ENCODE measurements at places on chromosomes 3 and 15.

DNA sequence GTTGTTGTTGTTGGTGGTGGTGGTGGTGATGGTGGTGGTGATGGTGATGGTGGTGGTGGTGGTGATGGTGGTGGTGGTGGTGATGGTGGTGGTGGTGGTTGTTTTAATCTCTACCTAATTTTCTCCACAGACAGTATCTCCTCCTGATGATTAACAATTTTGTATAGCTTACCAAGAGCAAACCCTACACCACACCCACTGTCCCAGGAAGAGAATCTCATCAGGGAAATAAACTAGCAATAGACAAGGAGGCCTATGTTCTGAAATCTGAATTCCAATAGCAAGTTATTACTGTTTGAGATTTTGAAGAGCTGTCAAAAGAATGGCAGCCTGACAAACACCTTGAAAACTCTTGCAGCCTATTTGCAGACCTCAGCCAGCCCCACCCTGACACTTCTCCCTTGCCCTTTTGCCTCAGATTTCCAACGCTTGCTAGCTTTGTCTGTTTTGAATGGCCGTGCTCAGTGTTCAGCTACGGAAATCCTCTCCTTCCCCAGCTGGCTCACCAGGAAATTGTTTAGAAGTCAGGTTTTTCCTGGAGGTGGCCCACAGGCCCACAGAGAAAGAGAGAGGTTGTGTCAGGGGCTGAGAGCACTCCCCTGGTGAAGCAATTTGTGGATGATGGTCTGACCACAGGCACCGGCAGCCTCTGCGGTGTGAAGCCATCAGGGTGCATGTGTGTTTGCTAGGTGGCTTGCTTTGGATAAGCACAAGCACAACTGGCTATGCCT, 101.6 kb downstream of the MAGI1 start:
- no peak for DNase-seq

DNA sequence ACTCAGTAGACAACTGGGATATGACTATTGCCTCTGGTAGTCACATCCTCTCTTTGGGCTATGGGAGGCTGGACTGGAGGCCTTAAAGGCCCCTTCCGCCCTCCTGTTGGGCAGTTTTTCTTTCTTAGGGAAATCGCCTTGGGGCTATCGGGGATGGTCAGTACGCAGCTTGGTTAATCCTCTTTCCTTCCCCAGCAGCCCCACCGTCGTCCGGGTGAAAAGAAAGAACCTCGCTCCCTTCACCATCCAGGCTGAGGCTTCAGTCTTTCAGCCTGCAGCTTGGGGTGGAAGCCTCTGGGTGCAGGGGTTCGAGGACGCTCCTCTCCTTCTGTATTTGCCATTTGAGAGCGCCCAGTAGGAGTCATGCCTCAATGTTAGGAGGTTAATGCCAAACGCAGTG, 641 bp upstream of the ST6GAL1 start:
- no peak for DNase-seq

- no peak for DNase-seq
These were observed 115.6 kb downstream of the PDE8A start for GRCh38 chr15:85097250-85097649.

DNA sequence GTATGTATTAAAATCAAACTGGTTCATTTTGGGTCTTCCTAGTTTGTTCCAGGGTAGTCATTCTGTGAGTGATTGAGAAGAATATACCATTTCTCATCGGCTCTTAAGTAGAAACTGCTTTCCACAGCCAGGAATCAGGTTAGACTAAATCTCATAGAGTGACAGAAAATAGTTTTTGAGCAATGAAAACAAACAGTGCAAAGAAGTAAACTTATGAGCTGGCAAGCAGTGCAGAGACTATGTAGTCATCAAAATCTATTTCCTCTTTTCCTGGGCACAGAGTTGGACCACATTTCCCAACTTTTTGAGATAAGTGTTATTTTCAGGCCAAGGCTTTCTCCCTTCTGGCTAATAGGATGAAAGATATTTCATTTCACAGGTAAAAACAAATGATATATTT, 66.5 kb downstream of the UBE3A start:
- DNase-seq: no peak

- DNase-seq: no peak
These were observed 16.4 kb downstream of the SNX1 start for GRCh38 chr15:64112073-64112772.

GRCh38 chr3:116160594-116160993, 284.7 kb downstream of the LSAMP start:
- DNase-seq: no peak

- no peak for DNase-seq
These were observed 93.4 kb downstream of the WDR76 start for GRCh38 chr15:43920254-43920600.

- DNase-seq: no peak
These were observed 18.6 kb downstream of the ALPK3 start for GRCh38 chr15:84835661-84836337.

DNA sequence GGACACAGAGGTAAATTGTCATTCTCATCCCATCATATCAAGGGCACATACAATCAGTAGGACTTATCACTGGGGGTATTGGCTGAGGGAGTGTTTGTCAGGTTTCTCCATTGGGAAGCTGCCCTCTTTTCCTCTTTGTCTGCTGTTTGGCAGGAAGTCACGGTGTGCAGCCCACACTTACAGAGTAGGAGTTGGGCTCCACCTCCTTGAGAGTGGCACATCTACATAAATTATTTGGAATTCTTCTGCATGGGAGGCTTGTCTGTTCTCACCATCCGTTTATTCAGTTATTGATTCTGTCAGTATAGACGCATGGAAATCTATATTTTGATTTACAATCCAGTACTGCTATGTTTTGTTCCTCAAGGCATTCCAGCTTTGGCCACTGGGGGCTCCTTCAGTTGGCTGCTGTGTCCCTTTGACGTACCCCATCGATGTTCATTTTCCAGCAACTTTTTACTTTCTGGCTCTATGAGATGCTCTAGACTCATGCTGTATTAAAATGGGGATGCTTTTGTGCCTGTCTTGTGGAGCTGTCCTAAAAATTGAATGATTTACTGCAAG, 200.3 kb downstream of the SLCO3A1 start:
- no peak for DNase-seq

- no peak for DNase-seq
These were observed 62.8 kb upstream of the IMPG2 start for GRCh38 chr3:101383156-101383575.

GRCh38 chr3:119657887-119658702, 2.3 kb downstream of the POPDC2 start:
- no peak for DNase-seq

GRCh38 chr3:3446251-3446650, 266.8 kb upstream of the CRBN start:
- DNase-seq: no peak

- peak; percentile 67 for DNase-seq
These were observed 833 bp downstream of the MAN2A2 start for GRCh38 chr15:90903733-90904536.

DNA sequence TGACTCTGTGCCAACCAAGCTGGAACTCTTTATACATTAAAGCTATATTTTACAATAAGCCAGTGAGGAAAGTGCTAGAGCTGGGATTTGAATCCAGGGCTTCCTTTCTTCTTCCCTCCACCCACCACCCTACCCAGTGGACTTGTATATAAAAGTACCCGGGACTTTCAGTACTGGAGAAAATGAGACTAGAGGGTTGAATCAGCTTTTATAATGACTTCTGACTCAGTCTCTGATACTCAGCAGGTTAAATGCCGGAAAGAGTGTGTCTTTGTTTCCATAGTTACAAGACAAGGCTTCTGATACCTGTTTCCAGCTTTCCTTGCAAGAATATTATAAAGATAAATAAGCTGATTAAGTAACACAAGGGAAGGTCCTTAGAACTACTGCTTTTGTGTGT, 80.9 kb downstream of the FRMD4B start:
- DNase-seq: no peak

- no peak for DNase-seq
These were observed 46.6 kb downstream of the ZFAND6 start for GRCh38 chr15:80106051-80106450.

DNA sequence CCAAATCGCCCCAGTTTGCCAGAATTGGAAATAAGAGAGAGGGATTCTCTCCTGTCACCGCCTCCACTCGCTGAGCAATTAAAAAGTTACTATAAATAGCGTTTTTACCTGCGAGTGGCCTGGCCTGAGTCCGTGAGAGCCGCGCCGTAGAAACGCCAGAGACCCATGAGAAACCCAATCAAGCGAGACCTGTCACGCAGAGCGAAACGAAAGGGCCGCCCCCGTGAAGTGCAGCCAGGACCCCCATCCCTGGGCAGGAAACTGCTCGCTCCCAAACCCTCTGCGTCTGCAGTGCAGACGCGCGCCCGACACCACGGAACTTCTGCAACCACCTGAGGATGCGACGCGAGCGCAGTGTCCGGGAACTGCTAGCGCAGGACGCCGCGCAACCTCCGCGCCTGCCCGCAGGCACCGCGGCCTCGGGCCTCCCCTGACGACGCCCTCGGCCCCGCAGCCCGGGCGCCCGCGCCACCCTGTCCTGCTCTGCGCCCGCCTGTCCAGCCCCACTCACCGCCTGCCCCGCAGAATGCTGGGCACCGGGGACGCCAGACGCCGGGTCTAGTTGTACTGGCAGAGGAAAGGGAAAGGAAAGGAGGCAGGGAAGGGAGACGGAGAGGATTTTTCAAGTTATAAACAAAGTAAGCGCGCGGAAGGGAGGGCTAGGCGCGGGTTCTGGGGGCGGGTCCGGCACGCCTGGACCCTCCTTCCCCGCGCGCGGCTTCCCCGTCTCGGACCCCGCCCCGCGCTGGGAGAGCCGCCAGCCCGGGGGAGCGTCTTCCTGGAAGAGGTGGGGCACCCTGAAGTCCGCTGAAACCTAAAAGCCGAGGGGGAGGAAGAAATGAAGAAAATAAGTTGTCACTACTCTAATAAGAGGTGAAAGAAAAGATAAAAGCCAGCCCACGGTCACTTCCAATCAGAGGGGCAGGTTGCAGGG, at the start of gene PLSCR4:
Gene PLSCR4 (minus strand): TSS at position 657 of the 934 bp plus-strand sequence. CDS start 29,034 bp downstream, outside the sequence.
- no peak for DNase-seq

GRCh38 chr3:104849070-104849469, 517.6 kb upstream of the ALCAM start:
- DNase-seq: no peak

DNA sequence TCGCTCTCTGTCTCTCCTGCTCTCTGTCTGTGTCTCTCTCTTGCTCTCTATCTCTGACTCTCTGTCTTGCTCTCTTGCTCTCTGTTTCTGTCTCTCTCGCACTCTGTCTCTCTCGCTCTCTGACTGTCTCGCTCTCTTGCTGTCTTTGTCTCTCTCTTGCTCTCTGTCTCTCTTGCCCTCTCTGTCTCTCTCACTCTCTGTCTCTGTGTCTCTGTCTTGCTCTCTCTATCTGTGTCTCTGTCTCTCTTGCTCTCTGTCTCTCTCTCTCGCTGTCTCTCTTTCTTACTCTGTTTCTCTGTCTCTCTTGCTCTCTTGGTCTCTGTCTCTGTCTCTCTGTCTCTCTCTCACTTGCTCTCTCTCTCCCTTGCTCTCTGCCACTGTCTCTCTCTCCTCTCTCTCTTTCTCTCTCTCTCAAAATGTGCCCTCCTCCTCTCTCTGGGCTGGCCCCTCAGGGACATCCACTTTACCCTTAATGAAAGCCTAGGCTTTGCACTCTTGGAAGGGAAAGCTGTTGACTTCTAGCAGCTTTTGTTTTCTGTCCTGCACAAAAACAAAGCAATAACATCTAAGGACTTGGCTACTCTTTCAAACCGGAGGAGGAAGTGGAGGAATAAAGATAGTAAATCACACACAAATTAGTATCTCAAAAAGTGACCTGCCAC, 73.9 kb upstream of the NR2E3 start:
- DNase-seq: no peak

- peak; percentile 62 for DNase-seq
These were observed 6.8 kb upstream of the TBC1D5 start for GRCh38 chr3:17749281-17749680.

DNA sequence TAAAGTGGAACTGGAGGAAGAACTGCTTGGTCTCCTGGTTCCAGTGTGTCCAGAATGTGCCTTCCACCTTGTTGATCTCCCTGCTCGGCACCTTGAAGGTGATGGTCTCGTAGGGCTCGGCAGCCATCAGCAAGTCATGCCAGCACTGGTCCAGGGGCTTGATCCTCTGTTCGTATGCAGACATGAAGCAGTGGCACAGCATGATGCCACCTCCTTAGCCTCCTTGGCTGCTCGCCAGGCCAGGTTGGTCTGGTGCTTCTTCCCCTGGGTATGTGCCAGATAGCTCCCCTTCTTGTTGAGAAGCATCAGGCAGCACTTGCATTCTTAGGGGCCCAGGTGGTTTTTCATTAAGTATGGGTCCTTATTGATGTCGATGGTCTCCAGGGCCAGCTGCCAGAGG, 17.8 kb upstream of the TXNRD3 start:
- no peak for DNase-seq

- no peak for DNase-seq
These were observed 526 bp downstream of the RMDN3 start for GRCh38 chr15:40754574-40754882.

DNA sequence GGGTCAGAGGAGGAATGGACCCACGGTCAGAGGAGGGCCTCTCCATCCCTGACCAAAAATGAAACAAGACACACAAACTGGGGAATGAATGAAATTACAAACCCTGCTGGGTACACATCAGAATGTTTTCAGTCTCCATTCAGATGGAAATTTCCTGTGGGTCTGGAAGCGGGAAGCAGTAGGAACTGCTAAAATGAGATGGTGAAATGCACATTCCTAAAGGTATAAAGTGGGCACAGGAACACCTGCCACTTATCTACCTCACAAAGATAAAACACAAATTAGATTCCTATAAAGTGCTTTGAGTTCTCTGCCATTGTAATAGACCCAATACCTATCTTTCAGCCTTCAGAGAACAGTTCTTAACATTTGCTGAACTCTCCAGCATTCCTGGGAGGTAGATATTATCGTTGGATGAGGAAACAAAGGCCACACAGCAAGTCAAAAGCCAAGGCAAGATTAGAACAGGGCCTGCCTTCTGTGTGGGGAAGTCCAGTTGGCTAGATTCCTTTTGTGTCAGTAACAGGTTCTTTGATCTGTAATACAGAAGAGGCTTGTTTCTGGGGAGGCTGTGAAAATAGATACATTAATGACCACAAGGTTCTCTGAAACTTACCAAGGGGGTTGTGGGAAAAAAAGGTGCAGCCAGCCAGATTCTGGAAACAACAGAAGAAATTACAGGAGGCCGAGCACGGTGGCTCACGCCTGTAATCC, 98.4 kb downstream of the IGF2BP2 start:
- DNase-seq: no peak

DNA sequence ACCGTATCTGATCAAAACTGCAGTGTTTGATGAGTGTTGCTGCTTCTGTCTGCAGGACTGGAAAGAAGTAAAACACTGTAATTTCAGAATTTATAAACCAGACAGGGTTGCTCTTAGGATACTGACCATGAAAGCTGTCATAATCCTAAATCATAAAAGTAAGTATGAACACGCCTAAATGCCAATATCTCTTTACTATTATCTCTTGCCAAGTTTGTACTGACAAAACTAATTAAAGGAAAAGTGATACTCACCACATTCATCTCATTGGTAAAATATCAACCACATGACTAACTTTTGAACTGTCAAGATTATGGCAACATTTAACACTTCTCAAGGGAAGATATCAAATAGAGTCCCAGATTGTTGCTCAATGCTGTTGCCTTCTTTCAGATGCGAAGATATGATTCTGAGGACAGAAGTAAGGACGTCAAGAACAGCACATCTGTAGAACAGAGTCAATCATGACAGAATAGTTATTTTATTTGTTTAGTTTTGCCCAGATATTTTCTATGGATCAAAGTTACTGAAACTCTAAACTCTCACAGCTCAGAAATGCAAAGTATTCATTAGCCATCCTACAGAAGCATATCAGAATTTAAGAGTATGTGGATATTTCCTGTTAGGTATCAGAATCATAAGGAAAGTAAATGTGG, 61.4 kb upstream of the COL8A1 start:
- no peak for DNase-seq

GRCh38 chr3:33664195-33664594, 53.9 kb downstream of the CLASP2 start:
- DNase-seq: no peak

GRCh38 chr3:58009026-58009748, 965 bp downstream of the FLNB start:
- DNase-seq: peak; percentile 57
